ENCODE measurements at places on chromosomes 3 and 15.

DNA sequence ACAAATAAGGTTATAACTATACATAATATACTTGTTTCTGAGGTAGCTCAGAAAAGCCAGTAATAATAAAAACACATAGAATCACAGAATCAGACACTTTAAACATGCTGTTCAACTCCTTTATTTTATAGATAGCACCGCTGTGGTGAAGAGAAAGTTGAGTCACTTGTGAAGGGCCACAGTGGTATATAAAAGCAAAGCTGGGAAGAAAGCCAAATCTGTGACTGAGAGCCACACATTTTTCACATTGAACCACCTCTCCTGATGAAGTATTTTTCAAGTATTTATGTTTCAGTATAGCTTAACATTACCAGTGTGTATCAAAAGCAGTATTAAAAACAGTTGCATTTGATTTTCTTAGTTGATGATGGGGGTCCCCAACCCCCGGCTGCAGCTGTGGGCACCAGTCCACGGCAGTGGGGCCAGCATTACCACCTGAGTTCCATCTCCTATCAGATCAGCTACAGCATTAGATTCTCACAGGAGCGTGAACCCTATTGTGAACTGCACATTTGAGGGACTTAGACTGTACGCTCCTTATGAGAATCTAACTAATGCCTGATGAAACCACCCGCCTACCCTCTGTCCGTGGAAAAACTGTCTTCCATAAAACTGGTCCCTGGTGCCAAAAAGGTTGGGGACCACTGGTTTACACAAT, 46.2 kb downstream of the TBL1XR1 start:
- no peak for DNase-seq

GRCh38 chr3:38473229-38473628, 19.5 kb downstream of the ACVR2B start:
- no peak for DNase-seq

- DNase-seq: peak; percentile 72
These were observed 78.0 kb upstream of the SLC25A36 start for GRCh38 chr3:140863580-140864009.

- no peak for DNase-seq
These were observed 127.4 kb upstream of the HACD2 start for GRCh38 chr3:123712077-123712860.

DNA sequence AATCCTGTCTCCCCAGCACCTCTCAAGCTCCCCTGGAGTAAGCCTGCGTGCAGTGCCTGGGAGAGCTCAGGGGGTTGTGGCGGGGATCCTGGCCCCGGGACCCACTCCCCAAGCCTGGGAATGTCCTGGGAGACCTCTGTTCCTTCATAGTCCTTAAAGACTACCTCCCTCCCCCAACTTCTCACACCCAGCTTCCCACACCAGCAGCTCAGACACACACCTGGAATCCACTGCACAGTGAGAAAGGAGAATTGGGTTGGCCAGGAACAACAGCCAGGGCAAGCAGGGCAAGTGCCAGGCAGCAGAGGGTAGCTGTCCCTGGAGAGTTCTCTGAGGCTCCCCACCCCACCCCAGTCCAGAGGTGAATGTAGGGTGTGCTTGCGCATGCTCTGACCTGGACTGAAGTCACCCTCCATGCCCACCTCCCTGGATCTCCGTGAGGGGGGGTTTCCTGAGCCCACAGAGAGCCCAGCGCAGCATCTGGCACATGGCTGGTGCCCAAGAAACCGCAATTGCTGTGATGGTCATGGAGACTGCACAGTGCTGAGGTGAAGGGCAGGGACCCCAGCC, 22.2 kb downstream of the PSTPIP1 start:
- no peak for DNase-seq

Data from left kidney (tissue), 8 donors.